ENCODE measurements at places on chromosomes 3 and 15.

GRCh38 chr15:51280838-51281237 lies 57.6 kb downstream of the CYP19A1 start:
- no peak for DNase-seq

DNA sequence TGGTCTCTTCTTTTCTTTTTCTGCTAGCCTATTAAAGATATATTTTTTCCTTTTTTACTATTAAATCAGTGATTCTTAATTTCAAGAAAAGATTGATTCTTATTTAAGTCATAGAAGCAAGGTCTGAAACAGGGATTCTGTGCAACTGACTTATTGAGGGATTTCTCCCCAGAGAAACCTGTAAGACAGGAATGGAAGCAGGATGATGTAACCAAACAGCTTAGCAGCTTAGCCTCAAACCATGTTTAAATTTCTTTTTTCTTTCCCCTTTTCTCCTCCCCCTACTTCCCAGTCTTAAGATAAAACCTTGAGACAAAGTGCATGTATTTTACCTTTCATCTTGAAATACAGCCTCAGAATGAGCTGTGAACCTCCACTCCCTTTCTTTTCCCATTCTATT lies 322.8 kb downstream of the NEK10 start:
- DNase-seq: no peak

DNA sequence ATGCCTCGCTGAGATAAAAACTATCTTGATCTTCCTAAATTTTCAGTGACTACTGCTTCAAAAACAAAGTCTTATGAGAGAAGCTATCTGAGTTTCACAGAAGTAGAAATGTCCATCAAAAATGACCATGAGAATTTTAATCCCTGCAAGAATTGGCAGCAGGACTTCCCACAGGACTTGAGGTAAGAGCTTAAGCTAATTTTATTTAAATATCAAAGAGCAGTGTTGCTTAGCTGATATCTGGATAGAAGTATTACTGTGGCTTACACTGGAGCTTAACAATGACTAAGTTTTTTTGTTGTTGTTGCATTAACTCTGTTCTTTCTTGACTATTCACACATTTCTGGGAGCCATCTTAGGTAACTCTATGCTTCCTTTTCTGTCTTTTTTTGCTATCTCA lies 60.8 kb upstream of the EPHA3 start:
- peak; percentile 17 for DNase-seq

GRCh38 chr3:70360979-70361760 lies 48.7 kb upstream of the MDFIC2 start:
- DNase-seq: no peak

- no peak for DNase-seq
These were observed 47.1 kb upstream of the CADPS start for GRCh38 chr3:62922326-62922725.
